Suprapubic skin (tissue), 4 donors: ENCODE measurements at places on chromosomes 12 and 14.

GRCh38 chr14:36857136-36857535, 195.5 kb downstream of the PAX9 start:
- no peak overlapping the region for H3K4me3 ChIP-seq
- no peaks in the 10 kb centered on the region for H3K4me1 ChIP-seq
- H3K27me3 ChIP-seq: no peaks in the 10 kb centered on the region
- no peak for DNase-seq

DNA sequence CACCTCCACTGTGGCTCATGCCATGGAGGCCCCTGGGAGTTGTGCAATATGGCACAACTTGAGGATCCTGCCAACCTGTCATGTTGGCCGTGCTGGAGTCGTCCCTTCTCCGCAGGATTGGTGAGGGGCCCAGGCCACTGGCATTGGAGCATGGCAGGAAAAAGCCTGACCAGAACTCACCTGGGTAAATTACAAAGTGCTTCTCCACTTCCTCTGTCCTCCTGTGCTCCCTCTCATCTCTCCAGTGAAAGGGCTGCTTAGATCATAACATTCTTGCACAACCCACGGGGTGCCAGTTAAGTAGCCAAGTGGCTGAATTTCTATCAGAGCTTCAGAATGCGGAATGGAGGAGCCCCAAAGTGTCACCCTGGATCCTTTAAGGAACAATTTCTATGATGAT, 381.0 kb downstream of the DPF3 start:
- H3K4me3 ChIP-seq: no peak overlapping the region
- no peaks in the 10 kb centered on the region for H3K27me3 ChIP-seq
- H3K36me3 ChIP-seq: no peaks in the 10 kb centered on the region
- no peak overlapping the region for H3K27ac ChIP-seq

DNA sequence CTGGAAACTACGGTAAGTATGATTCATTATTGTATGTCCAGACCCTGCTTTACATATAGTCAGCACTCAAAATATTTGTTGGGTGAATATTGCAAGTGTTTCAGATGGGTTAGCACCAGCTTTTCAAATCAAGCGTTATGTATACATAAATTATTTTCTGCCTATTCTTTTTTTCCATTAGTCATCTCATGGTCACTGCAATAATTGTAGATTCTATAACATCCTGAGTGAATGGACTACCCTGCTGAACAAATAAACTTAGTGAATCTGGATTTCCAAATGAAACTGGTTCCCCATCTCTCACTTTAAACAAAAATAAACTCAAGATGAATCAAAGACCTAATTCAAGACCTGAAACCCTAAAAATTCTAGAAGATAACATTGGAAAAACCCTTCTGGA, 152.3 kb downstream of the DIO2 start:
- no peaks in the 10 kb centered on the region for H3K27me3 ChIP-seq
- H3K4me1 ChIP-seq: peaks cover 8% of the 10 kb centered on the region
- DNase-seq: no peak
- no peaks in the 10 kb centered on the region for H3K36me3 ChIP-seq

GRCh38 chr12:120725151-120725658, 421 bp upstream of the ACADS start:
- peaks cover 44% of the 10 kb centered on the region for H3K36me3 ChIP-seq
- peak overlapping the region; percentile 69 for H3K4me3 ChIP-seq
- no peaks in the 10 kb centered on the region for H3K27me3 ChIP-seq
- H3K4me1 ChIP-seq: peaks cover 25% of the 10 kb centered on the region

DNA sequence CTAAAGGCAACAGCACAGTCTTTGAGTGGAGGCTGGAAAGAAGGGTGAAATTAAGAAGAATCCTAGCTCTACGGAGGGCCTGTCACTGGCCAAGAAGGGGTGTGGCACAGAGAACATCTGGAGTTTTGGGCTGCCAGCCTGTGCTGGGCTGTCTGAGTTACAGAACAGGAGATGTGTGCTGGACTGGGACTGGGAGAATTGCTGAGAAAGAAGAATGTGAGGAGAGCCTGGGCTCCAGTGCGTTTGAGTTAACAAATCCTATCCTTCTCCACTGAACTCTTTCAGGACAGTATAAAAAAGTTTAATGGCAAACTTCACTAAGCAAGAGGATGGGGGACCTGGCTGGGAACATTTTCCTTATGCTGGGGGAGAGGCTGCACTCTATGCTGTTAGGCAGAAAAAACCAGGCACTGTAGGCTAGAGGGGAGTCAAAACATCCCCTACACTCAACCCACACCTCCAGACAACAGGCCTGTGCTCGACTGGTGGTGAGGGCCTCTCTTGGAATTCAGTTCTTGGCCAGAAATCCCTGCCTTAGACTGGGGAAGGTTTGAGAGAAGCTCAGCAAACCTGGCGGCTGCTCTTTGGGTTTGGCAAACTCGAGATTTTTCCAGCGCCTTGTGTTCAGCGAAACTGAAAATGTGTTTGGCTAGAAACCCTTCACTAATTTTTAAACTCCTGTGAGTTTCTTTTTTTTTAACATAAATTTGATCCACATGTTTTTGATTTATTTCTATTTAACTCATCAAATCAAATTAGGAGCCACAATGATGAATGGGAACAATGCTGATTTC, 217.3 kb downstream of the MON2 start:
- peak; percentile 75 for DNase-seq
- H3K36me3 ChIP-seq: no peaks in the 10 kb centered on the region
- no peak overlapping the region for H3K4me3 ChIP-seq
- H3K4me1 ChIP-seq: peaks cover 30% of the 10 kb centered on the region
- peak overlapping the region; percentile 85 for H3K27ac ChIP-seq
